ENCODE measurements at places on chromosomes 5 and 9.

DNA sequence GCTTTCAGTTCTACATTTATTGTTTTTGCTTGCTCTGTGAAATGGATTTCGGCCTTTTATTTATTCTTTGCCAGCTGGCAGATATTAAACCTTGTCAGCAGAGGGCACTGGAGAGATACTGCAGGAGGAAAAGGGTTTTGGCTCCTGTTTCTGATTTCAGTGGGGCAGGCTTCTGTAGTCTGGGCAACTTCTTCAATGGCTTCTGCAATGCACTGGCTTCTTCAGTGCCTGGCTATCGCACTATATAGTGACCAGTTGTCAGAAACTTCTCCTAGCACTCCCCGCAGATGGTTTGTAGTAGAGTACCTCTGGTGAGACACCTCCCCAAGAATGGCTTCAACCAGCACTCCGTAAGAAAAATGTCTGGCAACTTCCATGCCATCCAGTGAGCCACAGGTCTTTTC is 3.2 kb upstream of the NFX1 start:
- peak; percentile 38 for DNase-seq

GRCh38 chr5:133869519-133870335 is 98.7 kb downstream of the C5orf15 start:
- no peak for DNase-seq

- no peak for DNase-seq
Measured at GRCh38 chr5:135249658-135250057, 149.4 kb downstream of the MACROH2A1 start.

DNA sequence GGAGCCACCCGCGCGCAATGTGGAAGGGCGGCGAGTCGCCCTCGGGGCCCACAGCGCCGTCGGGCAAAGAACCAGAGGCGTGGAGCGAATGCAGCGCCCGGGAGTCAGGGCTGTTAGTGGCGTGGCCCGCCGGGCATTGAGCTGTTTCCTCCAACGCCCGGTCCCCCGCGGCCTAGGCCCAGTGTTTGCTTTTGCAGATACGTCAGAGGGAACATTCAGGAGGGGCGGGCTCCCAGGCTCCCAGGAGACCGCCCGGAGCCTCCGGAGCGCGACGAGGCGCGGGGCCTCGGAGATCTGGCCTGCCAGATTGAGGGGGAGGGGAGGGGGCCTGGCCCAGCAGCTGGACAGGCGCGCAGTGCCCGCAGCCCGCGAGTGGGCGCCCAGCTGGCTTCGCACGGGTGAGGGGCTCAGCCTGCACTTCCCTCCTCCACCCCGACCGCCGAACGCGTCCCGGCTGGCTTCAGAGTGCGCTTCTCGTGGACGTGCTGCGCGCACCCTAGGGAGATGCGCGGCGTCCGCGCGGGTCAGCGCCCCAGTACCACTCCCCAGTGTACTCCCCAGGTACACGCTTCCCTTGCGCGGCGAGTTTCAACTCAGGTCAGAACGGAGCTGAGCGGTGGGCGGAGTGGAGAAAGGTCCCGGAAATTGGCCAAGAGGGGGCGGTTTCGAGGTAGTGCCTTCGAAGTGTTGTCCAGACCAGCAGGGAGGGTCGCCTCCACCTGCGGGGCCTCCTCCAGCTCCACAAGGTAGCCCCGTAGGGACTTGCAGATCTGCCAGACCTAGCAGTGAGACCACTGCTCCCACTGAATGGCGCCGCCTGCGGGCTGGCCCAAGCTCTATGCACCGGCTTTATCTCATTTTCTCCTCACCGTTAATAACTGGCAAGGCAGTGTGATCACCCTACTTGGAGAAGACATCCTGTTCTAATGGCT is 130.4 kb downstream of the TMEM174 start:
- DNase-seq: no peak

- no peak for DNase-seq
Measured at GRCh38 chr9:123998970-123999621, 12.5 kb upstream of the LHX2 start.

GRCh38 chr5:62341783-62342475 is 35.9 kb downstream of the KIF2A start:
- DNase-seq: no peak

DNA sequence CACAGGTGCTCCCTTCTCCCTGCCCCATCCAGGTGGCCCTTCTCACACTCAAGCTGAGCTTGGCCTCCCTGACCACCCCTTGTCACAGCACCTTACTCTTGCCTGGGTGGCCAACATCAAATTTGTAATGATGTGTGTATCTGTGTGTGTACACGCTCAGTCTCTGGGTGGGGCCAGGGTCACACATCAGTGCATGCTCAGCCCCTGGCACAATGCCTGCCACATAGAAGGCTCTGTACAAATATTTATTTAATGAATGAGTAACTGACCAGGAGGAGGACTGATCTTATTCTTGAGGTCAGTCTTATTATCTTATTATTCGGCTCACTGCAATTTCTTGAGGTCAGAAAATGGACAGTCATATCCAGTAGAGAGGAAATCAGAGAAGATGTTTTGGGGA is 41.3 kb upstream of the HAND1 start:
- DNase-seq: no peak

GRCh38 chr5:177509381-177509951 is at the start of gene DOK3:
TSS of gene DOK3 (minus strand) at chr5:177509826. CDS start at chr5:177509540, 286 bp downstream.
- DNase-seq: no peak

DNA sequence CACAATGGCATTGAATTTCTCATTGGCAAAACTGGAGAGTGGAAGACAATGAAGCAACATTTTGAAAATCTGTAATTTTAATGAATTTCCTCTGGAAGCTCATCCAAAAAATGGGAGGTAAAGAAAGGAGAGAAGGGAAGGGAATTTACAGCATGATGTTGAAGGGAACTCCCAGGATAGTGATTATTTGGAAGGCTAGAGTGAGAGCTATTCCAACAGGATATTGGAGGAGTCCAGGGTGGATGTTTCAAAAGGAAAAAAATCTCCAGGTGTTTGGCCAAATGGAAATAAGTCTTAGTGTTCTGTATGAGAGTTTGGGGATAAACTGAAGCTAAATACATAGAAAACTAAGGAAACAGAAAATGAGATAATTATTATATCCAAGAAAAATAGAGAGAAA is 106.2 kb downstream of the IZUMO3 start:
- DNase-seq: no peak

DNA sequence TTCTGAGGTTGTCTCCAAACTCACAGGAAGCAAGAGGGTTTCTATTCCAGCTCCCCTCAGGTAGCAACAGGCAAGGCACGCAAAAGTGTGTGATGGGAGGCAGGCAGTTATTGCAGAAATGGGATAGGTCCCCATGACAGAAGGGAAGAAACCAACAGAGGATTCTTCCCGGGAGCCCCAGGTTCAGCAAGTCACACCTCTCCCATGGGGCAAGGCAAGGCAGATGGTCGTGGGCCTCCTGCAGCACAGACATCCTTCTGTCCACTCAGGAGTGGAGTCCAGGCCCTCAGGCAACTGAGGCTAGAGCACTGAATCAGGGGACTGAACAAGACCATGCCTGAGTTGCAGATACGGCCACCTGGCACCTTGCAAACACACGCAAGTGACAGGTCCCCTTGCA is 424.9 kb upstream of the IRX4 start:
- no peak for DNase-seq

GRCh38 chr5:10647640-10648039 is 83.8 kb downstream of the ANKRD33B start:
- DNase-seq: no peak

GRCh38 chr5:62922191-62922590 is 343.6 kb downstream of the LRRC70 start:
- DNase-seq: no peak

DNA sequence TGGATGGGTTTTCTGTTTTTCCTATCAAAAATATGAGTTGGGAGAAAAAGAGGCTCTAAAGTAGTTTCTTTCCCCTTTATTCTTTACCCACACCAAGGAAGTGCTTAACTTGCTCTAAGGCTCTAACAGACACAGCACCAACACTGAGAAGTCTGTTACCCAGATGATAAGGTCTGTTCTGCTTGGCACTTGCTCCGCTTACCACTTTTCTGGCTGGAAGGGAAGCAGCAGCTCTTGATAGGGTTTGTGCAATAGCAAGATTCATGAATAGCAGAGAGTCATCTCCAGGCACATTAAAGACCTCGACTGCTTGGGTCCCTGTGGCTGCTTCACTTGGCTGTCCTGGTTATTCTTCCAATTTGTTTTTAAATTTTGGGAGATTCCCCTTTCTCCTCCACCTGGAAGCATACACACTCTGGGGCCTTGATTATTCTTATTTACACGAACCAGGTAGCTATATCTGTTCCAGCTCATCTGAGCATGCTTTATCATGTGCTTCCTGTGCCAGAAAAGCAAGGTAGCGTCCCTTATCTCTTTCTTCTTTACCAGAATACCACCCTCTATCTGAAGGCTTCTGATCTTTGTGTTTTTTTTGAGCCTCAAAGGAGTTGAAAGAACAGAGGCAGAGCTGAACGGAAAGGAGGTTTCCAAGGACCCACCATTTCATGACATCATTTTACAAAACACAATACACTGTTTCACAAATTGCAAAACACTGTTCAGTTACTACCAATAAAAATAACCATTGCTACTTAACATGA is 24.8 kb downstream of the PPP3R2 start:
- no peak for DNase-seq

DNA sequence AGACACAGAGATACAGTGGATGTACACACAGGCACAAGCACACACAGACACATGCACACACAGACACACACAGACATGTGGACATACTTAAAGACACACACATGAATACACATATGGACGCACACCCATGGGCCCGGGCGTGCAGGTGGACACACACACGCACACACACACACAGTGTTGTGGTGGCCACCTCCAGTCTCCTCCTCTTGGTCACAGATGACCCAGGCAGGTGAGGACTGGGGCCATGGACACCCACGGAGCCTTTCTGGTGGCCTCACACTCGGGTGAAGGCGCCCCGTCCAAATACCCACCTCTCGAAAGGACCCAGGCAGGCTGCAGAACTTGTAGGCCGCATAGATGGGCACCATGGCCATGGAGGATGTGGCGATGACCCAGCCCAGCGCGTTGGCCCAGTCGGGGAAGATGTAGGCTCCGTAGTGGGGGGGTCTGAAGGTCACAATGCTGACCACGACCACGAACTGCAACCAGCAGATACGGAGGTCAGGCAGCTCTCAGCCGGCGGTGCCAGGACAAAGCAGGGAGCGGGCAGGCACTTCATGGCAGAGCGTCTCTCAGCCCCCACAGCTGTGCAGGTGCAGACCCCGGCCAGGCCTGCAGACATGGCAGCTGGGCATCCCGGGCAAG is 42.5 kb downstream of the SLC6A3 start:
- DNase-seq: no peak

DNA sequence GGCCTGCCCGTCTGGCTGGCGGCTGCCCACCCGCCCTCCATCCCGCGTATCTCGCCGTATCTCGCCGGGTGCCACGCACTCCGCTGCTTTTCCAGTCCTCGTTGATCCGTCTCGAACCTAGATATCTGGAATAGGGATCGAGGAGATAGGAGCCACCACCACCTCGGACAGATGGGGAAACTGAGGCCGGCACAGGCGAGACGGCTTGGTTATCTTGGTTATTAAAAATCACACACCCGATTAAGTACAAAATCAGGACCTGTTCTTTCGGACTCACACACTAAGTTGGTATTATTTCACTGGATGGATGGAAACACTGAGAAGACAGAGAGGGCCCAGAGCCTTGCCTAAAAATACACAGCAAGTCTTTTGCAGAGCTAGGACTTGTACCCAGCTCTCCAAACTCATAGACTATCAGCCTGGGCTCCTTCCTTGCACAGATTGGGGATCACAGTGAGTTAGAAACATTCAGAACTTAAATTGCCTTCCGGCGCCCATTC is 678 bp downstream of the SLC26A2 start:
- DNase-seq: no peak

GRCh38 chr9:5896863-5897262 is 6.2 kb downstream of the MLANA start:
- no peak for DNase-seq

- DNase-seq: no peak
Measured at GRCh38 chr5:174071484-174071883, 26.0 kb downstream of the NSG2 start.

- no peak for DNase-seq
Measured at GRCh38 chr9:96619124-96619465, 548 bp downstream of the CDC14B start.

GRCh38 chr5:83428126-83428525 is 43.4 kb upstream of the VCAN start:
- no peak for DNase-seq

- DNase-seq: no peak
Measured at GRCh38 chr5:72601861-72602260, 94.7 kb upstream of the ZNF366 start.
